Esophagus squamous epithelium (tissue), 5 donors: ENCODE measurements at places on chromosomes 3 and 15. TPM values are rescaled to one million over a fixed set of nuclear protein-coding genes. Genes with fewer than 3 reads are reported as not detected.

The OR5K2 gene
- not detected for total RNA-seq

The PIERCE2 gene
- total RNA-seq: not detected

The HYKK gene
- total RNA-seq: 1.5 TPM

DNA sequence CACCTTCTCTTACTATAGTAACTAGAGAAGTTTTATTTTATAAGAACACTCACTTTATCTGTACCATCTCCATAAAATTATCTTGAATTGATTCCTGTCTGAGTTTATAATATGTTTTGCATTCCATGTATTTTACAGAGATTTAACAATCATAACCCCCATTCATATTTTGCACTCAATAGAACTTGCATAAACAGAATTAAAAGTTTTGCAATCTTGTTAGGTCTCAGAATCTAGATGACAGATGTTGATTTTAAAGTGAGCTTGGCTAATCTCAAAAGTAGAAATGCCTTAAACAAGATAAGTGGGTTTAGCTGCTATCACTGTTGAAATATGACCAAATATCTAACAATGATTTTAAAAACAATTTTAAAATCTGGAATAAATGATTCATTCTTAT is 107.9 kb upstream of the EPHA6 start:
- DNase-seq: no peak

GRCh38 chr3:37969596-37970100 is 20.9 kb upstream of the VILL start:
- DNase-seq: no peak

DNA sequence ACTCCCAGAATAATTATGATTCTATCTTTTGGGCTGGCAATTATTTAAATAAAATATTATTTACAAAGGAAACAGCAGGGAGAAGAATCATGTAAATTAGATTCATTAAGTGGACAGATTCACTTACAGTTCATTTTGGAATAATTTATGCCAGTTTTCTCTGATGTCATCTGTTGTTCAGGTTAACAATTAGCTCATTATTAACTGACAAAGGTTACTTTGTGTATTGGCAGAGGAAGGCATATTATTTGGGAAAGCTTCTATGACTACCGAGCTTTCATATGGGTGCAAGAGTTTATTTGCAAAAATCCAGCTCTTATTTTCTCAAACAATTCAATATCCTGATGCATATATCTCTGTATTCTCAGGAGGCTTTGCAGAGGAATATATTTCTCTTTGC is 224.4 kb downstream of the CHST2 start:
- DNase-seq: no peak

- DNase-seq: no peak
Observed at GRCh38 chr3:177405191-177405672, 207.9 kb upstream of the TBL1XR1 start.

DNA sequence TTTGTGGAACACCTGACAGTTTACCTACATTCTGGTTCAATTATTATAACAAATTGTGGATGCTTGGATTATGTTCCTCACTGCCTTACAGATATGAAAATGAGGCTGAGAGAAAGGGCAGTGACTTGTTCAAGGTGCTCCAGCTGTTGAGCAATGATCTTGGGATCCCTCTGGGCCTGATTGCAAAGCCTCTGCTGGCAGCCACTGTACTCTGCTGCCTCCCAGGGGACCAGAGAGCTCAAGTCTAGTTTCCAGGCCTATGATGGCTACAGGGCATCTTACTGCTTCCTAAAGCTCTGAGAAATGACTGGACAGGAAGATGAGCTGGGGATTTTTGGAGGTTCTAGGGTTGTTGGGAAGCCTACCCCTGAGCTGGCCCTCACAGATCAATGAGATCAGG is 2.3 kb upstream of the SHC4 start:
- DNase-seq: no peak

GRCh38 chr3:71172189-71172588 is 411.3 kb downstream of the FOXP1 start:
- DNase-seq: no peak

DNA sequence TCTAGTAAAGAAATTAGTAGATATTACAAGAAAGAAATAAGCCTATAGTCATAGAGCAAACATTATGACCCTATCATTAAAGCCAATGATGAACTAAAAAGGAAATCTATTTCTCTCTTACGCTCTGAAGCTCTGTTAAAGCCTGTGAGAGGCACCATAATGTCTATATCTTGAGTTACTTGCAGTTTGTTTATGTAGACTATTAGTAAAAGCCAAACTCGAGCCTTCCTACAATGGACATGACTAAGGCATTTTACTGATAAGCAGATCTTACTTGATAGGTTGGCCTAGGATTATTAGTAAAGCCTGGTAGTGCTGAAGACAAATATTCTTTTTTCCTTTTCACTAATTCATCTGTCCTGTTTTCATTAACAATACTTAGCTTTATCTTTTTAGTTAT is 32.7 kb downstream of the LRRC3B start:
- no peak for DNase-seq

DNA sequence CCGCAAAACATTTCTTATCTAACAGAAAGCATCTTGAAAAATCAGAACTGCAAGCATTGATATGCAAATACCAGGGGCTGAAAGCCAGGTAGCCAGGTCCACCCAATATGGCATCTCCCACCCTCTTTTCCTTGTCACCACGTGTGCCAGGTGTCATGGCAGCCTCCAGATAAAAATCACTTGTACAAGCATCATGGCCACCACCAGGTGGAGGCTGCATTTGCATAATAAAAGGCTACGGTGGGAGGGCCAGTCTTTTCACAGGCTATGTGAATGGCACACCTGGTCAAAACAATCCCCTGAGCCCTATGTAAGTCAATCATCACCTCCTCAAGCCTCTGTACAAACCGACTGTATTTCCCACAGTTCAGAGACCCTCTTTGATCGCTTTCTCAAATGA is 1233.1 kb upstream of the ALCAM start:
- DNase-seq: no peak

GRCh38 chr3:122825460-122825859 is 30.6 kb downstream of the SLC49A4 start:
- DNase-seq: no peak

DNA sequence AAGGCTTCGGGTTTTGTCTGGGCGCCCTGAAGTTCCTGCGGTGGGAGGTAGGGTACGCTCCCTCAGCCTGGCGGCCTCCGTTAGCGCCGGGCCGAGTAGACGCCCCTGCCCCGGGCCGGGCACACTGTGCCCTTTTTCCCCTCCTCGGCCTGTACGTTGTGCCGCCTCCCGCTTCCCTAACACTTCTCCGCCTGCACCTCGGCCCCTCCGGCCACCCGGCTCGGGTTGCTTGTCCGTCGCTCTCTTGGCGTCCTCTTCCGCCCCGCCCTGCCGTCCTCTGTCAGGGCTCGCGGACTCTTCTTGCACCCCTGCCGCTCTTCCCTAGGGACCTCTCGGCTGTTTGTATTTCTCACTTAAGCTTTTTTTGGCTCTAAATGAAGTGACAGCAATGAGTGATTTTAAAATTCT is 384 bp downstream of the KNL1 start:
- DNase-seq: no peak

DNA sequence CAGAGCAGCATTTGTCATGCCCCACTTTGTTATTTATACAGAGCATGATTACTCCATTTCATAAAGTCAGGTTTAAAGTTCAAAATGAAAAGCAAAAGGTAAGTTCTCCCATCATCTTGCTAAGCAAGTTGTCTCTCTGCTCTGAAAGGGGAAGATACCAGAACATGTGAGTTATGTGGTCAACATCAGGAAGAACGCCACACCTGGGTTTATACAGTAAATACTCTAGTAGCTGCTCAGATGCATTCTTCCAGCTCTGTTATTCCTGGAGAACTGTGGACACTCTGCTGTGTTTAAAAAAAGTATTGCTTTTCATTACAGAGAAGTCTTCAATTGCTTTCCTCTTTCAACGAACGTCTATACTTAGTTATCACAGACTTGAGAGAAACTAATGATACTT is 145.7 kb downstream of the PLCL2 start:
- no peak for DNase-seq

DNA sequence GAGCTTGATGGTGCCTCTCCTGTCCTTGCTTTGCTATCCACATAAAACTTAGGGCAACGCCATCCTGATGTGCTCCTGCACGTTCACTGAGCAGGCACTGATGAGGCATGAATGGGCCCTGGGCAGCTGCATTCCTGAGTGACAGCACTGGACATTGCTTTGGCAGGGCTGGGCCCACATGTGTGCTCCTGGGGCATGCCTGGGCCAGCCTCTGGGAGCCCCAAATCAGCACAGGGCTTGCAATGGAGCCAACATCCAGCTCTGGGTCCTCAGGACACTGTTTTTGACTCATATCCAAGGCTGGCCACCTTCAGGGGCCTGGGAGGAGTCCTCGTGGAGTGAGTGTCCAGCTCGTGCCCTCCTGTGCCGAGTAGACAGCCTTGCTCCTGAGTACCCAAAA is 5.9 kb upstream of the TKT start:
- DNase-seq: no peak

DNA sequence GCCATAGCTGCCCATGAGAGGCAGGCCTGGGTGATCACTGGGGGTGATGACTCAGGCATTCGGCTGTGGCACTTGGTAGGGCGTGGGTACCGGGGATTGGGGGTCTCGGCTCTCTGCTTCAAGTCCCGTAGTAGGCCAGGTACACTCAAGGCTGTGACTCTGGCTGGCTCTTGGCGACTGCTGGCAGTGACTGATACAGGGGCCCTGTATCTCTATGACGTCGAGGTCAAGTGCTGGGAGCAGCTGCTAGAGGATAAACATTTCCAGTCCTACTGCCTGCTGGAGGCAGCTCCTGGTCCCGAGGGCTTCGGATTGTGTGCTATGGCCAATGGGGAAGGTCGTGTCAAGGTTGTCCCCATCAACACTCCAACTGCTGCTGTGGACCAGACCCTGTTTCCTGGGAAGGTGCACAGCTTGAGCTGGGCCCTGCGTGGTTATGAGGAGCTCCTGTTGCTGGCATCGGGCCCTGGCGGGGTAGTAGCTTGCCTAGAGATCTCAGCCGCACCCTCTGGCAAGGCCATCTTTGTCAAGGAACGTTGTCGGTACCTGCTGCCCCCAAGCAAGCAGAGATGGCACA is 5.3 kb downstream of the WDR6 start:
- no peak for DNase-seq
